ENCODE measurements at places on chromosomes 13 and 19.

DNA sequence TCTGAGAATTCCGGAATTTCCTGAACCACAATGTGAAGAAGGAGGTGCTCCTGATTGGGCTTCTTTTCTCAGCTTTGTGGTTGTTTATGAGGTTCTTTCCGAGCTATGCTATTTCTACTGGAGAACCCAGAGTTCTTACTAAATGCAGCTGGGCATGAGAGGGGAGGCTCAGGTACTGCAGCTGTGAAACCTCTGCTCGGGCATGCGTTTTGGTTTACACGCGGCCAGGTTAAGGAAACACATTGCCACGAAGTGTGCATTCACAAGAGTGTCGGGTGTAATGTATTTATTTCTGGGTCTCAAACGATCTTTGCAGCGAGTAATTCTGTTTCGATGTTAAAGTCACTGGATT lies 661 bp upstream of the MIR17HG start:
- DNase-seq, result peak; percentile 25

DNA sequence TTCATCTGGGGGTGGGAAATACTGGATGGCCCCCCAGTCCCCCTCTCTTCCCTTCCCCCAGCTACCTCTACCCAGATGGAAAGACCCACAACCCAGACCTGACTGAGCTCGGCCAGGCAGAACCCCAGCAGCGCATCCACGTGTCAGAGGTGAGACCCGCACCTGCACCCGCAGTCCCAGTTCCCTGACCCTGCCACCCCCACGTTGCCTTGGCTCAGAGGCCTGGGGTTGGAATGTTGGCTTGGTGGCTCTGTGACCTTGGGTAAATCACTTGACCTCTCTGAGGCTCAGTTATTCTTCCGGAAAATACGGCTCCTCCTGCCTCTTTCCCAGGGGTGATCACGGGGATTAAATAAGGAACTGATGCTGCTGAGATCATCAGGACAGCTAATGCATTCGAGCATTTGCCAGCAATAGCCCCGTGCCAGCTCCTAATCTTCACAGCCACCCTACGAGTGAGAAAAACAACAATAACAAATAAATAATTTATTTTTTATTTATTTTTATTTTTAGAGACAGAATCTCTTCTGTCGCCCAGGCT lies 12.3 kb downstream of the CBLC start:
- DNase-seq, result no peak

DNA sequence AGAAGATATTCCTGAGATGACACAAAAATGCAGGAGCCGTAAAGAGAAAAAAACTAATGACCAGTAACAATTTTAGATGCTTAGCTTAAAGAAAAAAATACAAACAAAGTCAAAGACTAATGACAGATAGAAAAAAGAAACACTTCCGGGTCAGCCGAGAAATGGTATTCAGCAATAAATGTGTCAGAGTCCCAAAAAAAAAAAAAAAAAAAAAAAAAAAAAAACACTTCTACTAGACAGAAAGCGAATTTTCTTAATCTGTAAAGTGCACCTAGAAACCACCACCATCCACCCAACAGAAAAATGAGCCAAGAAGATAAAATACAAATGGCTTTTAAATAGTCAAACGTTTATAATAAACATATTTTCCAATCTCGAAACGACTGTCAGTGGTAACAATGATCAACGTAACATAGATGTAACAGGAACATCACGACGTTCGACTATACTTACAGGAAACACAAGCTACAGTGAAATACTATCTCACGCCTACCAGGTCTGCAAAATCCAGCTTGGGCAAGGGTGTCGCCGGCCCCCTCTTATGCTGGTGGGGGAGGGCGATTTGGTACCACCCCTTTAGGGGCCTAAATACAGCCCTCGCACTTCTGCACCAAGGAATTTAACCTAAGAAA lies 10.6 kb downstream of the ABHD17A start:
- DNase-seq, result no peak

DNA sequence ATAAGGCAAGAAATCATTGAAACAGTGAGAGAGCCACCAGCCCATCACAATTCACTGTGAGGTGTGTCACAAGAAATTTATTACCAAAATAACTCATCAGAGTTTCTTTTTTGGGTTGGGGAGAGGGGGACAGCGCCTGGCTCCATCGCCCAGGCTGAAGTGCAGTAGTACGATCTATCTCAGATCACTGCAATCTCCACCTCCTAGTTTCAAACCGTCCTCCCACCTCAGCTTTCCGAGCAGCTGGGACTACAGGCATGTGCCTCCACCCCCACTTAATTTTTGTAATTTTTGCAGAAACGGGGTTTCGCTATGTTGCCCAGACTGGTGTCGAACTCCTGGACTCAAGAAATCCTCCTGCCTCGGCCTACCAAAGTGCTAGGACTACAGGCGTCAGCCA lies 3.6 kb downstream of the IFNL1 start:
- DNase-seq, result no peak

- DNase-seq, result no peak
Observed at GRCh38 chr13:35770756-35771297, 294.3 kb upstream of the MAB21L1 start.

GRCh38 chr13:23558675-23559536 lies 11.3 kb upstream of the TNFRSF19 start:
- no peak for DNase-seq

GRCh38 chr13:91154558-91155353 lies 192.7 kb upstream of the MIR17HG start:
- DNase-seq, result no peak

GRCh38 chr13:112160558-112160957 lies 93.6 kb downstream of the SOX1 start:
- DNase-seq, result no peak

- no peak for DNase-seq
Observed at GRCh38 chr19:12224676-12225075, 61.8 kb downstream of the ZNF136 start.

DNA sequence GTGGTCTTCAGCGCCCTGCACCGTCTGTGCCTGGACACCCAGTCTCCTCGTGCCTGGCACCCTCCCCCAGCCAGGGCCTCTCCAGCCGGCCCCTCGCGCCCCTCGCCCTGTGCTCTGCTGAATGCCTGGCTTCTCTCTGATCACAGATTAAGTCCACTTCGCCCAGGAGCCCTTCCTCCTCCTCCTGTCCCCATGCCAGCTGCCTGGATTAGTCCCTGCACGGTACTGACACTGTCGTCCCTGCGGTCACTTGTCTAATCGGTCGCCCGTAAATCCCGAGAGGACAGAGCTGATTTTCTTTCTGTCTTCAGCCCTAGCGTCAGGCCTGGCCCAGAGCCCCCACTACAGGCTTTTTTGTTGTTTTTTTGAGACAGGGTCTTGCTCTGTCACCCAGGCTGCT lies 6.6 kb downstream of the THOP1 start:
- no peak for DNase-seq

GRCh38 chr13:22210134-22210930 lies 539.5 kb downstream of the FGF9 start:
- no peak for DNase-seq

DNA sequence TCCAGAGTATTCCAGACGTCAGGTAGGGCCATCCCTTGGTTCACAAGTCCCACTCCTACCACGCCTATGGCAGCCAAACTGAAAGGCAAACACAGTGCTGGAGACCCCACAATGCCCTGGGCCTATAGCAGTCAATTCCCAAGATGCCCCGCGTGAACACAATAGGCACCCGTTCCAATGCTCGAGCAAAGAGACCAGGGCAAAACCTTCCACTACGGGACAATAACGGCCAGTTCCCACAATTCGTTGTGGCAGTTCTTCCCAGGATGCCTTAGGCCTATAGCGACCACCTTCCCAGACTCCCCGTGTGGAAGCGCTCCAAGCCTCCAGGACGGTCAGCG lies 538 bp downstream of the ZNF428 start:
- peak; percentile 30 for DNase-seq

DNA sequence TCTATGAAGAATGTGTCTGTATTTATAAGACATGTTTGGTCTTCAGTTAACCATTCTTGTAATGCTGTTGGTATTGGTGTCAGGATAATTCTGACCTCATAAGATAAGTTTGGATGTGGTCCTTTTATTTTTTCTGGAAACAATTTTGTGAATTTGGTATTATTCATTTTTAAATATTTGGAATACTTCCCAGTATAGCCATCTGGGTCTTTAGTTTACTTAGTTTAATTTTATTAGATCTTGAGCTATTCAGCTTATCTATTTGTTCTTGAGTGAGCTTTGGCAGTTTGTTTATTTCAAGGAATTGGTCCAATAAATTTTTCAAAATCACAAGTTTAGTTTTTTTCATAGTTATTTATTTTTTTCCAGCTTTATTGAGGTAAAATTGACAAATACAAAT lies 335.4 kb upstream of the PCDH20 start:
- no peak for DNase-seq

- no peak for DNase-seq
Observed at GRCh38 chr19:1501200-1501595, 10.2 kb downstream of the REEP6 start.

DNA sequence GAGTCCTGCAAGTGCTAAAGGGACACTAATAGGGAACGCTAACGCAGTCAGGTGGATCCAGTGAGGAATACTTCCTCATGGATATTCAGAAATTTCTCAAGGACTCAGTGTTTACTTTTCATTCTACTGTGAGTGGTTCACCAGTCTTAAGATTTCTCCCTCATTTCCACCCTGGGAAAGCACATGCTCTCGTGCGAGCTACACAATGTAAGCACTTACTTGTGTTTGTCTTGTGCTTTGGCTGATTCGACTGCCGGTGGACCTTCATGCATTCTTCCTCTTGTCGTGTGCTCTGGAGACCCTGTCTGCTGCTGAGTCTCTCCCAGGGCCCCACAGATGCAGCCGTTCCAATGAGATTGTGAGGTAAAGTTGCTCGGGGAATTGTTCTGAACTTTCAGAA lies 180.1 kb downstream of the NUFIP1 start:
- no peak for DNase-seq

DNA sequence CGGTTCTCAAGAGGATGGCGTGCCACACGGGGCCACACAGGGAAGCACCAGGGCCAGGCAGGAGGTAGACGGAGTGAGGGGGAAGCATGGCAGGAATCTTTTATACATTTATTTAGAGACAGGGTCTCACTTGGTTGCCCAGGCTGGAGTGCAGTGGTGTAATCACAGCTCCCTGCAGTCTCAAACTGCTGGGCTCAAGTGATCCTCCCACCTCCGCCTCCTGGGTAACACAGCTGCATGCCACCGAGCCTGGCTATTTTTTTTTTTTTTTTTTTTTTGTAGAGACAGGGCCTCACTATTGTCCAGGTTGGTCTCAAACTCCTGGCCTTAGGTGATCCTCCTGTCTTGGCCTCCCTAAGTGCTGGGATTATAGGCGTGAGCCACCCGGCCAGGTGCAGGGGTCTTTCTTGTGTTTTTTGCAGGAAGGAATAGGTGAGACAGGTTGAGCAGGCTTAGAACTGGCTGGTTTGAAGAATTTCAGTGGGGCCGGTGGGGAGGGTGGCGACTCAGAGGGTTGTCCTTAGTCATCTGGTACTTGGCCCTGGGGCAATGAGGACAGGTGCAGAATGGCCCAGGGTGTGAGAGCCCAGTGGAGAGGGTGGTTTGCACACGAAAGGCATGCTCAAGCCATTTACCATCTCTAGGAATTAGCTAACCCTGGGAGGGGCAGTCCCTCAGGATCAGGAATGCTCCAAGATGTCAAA lies 7.6 kb downstream of the SSC5D start:
- DNase-seq, result no peak

GRCh38 chr13:25069911-25070310 lies 26.0 kb upstream of the PABPC3 start:
- no peak for DNase-seq

DNA sequence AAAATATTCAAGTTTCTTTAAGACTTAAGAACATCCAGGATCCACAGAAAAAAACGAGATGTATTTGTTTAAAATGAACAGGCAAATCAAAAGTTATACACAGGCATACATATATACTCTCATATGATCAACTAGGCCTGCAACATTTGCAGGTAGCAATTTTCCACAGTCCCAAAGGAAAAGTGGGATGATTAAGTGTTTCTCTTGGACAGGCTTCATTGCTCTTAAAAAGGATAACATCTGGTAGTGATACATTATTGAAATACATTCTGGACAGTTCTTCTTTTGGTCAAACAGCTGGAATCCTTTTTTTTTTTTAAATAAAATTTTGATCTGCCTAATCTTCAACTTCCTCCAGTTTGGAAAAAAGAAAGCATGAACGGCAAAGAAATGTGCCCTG lies 114.8 kb upstream of the TDRD3 start:
- no peak for DNase-seq

GRCh38 chr13:103101901-103102300 lies 35.7 kb upstream of the SLC10A2 start:
- no peak for DNase-seq

DNA sequence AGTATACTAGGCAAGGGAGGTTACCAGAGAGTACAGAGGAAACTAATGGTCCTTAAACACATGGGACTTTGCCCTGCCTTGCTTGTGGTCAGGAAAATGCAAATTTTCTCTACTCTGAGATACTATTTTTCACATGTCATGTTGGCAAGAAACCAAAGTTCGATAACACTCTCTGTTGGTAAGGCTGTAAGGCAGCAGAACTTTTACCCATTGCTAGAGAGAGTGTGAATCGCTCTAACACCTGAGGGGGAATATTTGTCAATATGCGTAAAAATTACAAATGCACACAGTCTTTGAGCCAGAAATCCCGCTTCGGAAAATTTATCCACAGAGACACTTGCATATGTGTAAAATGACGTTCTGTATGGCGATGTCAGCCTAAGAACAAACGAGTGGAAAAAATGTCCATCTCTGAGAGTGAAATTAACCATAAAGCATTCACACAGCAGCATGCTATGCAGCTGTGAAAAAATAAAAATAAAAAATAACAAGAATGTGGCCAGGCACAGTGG lies 9.5 kb upstream of the RFX1 start:
- peak; percentile 94 for DNase-seq

DNA sequence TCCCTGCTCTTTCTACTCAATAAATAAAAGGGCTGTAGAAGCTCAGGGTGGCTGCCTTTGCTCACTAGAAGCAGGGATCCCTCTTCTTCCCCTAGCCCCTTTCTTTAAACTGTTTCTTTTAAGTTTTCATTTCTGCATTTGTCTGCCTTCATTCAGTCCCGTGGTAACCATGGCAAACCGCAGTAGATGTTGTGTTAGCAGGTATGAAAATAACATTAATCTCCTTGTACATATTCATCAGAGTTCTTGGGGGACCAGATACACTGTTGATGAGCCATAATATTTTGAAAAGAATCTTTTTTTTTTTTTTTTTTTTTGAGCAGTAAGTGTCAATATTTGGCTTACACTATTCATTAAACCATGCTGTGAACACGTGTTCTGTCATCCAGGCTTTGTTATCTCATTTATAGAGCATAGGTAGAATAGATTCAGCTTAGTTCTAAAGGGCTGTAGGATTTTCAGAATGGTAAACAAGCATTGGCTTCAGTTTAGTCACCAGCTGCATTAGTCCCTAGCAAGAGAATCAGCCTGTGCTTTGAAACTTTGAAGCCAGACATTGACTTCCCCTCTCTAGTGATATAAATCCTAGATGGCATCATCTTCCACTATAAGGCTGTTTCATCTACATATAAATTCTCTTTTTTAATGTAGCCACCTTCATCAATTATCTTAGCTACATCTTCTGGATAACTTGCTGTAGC lies 59.4 kb upstream of the SPRY2 start:
- DNase-seq, result peak; percentile 8

GRCh38 chr13:48624858-48625257 lies 28.9 kb upstream of the CYSLTR2 start:
- no peak for DNase-seq

Measured in GM12878 (cell line).